ENCODE measurements at places on chromosomes 4 and X. TPM values are rescaled to one million over a fixed set of nuclear protein-coding genes. Genes with fewer than 3 reads are reported as not detected.

The SLC9B1 gene
- not detected for total RNA-seq

DNA sequence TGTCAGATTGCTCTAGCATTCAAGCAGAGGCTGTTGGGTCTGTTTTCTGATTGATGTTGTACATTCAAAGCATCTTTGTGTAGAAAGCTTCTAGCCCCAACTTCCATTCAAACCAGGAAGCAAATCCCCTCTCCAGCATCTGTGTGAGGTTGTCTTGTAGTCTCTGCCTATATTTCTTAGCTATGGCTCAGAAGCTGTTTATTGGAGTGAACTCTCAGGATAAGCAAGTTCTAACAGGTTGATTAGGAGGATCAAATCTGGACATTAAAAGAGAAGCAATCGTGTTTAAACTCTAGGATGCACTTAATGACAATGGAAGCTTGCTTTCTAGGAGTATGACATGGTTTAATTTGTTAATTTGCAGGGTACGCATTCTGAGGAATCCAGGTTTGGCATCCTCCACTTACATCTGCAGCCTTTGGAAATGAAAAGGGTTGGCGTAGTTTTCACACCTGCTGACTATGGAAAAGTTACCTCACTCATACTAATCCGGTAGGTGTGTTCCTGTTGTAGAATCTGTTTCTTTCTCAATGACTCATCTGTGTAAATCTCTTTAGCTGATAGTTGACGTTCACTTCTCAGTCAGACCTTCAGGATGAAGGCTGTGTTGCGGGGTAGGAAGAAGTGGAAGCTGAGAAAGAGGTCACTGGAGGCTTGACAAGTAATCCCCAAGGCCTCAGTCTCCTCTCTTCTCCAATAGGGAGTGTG is 88.0 kb upstream of the TLR2 start:
- H3K36me3 ChIP-seq: no peaks in the 10 kb centered on the region
- no peaks in the 10 kb centered on the region for H3K27me3 ChIP-seq
- DNase-seq: no peak
- no peak overlapping the region for H3K27ac ChIP-seq
- no peak overlapping the region for H3K4me3 ChIP-seq
- no peaks in the 10 kb centered on the region for H3K4me1 ChIP-seq

- H3K4me1 ChIP-seq: no peaks in the 10 kb centered on the region
- no peaks in the 10 kb centered on the region for H3K27me3 ChIP-seq
- no peak overlapping the region for H3K4me3 ChIP-seq
- H3K27ac ChIP-seq: no peak overlapping the region
These were observed 168.9 kb downstream of the ZNF674 start for GRCh38 chrX:46376246-46376885.

DNA sequence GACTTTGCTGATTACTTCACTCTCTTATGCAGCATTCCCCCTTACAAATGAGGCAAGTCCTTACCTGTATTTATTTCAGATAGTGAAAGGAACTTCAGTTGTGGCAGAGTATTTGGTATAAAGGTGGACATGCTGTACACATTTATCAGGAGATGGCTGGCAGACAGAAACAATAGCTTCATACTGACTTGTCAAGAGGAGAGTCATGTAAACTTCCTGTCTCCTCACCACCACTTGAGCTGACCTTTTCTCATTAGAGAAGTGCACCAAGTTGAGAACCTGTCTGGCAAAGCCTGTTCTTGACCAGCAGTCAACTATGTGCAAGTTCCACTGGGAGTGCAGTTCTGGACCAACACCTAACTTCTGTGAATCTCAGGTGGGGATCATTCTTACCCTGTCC is 80.8 kb downstream of the LARP1B start:
- no peak overlapping the region for H3K4me3 ChIP-seq
- no peak overlapping the region for H3K27ac ChIP-seq
- no peaks in the 10 kb centered on the region for H3K27me3 ChIP-seq
- no peaks in the 10 kb centered on the region for H3K36me3 ChIP-seq

Measured in transverse colon (tissue), 4 donors.